Ascending aorta (tissue), 2 donors: ENCODE measurements at places on chromosomes 4 and X.
A peak's percentile ranks its signal among the peaks of the same experiment; 100 is the strongest.

GRCh38 chr4:114980932-114981708 lies 132.3 kb downstream of the NDST4 start:
- DNase-seq, result no peak

DNA sequence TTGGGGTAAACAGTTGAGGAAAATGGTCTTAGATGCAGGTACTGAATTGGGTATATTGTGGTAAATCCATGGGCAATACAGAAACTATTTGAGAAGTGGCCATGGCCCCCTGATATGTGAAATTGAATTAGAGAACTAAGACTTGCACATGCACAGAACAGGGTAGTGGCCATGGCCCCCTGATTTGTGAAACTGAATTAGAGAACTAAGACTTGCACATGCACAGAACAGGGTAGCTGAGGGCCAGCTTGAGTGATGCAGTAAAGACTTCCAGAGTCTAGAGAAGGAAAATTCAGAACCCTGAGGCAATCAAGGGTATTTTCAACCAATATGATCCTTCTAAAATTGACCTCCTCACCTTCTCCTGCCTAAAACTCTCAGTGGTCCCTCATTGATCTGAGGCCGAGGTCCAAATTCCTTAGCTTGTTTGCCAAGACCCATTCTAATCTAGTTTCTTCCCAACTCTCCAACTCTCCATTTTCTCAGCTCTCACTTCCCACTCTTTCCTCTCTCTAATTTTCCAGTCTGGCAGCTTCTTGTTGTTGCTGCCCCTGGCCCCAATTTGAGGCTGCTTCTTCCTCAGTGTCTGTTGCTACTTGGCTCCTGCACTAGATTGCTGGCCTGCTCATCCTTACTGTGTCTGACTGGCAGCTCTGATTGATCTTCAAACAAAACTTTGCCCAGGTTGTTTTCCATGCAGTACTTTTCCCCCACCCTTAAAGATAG lies 72.4 kb downstream of the FRAS1 start:
- no peak for DNase-seq

- no peak for DNase-seq
Measured at GRCh38 chrX:111411983-111412382, at the start of gene DCX. Gene DCX (minus strand): TSS chrX:111412192. CDS start chrX:111410398, 1,794 bp downstream.

DNA sequence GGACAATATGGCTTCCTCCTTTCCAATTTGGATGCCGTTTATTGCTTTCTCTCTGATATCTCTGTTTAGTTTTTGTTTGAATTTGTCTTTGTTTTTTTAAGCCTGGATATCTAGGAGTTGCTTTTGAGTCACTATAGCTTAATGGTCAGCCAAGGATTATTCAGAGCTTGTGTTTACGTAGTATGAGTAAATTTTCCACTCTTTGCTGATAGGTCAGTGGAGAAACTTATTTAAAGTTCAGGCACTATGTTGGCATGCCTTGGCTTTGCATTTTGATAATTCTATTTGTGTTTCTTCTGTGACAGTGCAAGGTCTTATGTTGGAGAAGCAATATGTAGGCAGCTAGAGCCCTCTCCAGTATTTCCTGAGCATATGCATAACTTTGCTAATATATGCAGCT lies 315.2 kb downstream of the GRID2 start:
- no peak for DNase-seq

DNA sequence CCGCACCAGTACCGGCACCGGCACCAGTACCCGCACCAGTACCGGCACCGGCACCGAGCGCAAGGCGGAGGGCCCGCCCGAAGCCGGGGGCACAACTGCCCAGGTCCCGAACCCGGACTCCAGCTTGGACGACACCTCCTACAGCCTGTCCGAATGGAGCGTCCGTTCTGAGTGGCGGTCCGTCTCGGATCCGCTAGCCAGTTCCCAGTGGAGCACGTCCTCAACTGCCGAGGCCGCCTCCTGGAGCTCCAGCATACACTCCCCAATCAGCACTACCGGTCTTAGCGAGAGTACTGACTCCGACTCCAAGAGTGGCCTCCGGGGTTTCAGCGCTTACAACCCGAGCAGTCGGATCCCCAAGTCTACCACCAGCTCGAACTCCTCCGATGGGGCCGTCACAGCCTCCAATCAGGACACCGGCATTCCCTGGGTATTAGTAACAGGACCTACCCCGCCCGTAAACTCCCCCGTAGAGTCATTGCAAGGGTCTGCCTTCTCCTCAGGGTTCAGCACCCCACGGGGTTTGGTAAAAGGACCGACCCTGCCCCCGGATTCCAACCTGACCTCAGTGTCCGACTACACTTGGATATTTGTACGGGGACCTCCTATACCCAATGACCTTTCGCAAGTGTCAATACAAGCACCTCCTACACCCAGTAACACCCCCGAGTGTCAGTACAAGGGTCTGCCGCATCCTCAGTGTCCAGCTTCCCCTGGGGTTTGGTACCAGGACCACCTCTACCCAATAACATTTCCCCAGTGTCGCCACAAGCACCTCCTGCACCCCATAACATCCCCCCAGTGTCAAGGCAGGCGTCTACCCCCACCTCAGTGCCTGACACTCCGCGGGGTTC lies 721 bp upstream of the MAOA start:
- peak; percentile 67 for DNase-seq

GRCh38 chr4:47926667-47927258 lies 12.4 kb upstream of the NFXL1 start:
- no peak for DNase-seq

DNA sequence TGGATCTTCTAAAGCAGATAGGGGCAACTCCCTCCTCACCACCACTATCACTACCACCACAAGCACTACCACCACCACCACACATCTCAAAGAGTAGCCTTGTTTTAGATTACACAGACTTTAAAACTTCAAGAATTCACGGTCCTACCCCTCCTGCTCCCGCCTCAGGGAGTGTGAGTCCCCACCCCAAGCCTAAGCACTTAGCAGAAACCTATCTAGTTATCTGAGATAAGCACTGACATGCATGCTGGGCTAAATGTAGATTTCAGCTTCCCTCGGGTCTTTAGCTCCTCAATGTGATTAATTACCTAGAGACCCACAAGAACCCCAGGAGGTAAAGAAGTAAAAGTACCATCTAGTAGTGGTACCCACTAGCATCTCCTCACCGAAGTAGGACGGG lies 775 bp downstream of the AMOT start:
- DNase-seq, result no peak

DNA sequence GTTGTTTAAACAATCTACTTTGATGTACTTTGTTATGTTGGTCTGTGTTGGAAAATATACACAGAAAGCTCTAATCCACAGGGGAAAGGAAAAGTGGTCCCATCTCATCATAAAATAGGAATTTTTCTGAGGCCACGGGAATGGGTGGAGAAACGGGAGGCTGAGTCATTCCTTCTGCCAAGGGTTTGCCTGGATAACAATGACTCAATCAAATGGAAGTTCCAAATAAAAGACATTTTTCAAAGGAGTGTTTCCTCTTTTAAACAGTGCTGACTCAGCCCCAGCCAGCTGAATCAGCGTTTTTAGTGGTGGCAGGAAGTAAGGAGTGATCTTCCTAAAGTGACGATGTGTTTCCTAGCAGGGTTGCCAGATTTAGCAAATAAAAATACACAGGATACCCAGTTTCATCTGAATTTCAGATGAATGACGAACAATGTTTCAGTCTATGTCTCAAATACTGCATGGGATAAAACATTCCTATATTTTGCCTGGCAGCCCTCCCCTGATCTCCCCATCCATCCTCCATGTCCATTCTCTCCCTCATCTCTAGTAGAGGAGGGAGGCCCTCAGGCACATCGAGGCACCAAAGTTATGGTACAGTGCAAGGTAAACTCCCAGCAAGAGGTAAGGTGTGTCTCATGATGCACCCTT lies 345.4 kb upstream of the GATB start:
- peak; percentile 90 for DNase-seq

- DNase-seq, result no peak
Measured at GRCh38 chrX:104742355-104742754, 176.4 kb downstream of the IL1RAPL2 start.
